NCI-H1105 treated with DMSO at 0.1 percent for 48 hours (cell line): ENCODE measurements at places on chromosomes 6 and 20.

DNA sequence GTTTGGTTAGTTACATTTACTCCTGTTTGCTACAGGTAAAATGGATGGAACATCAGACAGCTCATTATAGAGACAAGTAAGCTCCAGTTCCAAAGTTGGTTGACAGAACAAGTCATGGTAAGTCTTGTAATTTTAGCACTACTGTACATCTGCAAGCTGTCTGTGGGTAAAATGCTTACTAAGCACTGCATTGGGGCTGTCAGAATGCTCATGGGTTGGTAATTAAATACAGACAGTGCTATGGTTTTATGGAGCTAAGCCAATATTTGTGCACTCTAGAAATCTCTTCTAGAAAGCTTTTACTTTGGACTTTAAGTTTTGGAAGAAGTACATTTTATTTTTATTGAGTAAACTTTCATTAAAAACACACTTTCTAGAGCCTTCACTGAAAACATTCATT, 419.2 kb upstream of the MMS22L start:
- no peak for DNase-seq

DNA sequence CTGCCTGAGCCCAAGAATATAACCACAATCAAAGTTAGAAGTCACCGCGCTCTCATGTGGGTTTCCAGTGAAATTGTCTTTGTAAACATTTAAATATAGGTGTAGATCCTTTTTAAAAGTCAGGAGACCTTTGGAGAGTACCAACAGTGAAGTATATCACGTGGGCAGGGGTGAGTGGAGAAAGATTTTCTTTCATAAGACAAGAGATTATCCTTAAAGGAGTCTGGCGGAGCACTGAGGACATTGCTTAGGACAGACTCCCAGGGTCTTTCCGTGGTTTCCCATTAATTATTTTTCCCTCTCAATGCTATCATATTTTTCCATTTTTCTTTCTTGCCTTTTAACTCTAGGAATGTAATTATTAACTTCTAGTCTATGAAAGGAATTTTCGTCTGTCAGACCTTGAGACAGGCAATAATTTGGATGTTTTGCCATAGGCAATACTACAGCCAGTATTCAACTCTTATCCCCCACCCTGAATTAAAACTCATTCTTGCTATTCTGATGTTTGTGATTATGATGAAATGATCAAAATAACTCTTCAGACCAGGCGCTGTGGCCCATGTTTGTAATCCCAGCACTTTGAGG, 31.4 kb downstream of the DCBLD1 start:
- no peak for DNase-seq

DNA sequence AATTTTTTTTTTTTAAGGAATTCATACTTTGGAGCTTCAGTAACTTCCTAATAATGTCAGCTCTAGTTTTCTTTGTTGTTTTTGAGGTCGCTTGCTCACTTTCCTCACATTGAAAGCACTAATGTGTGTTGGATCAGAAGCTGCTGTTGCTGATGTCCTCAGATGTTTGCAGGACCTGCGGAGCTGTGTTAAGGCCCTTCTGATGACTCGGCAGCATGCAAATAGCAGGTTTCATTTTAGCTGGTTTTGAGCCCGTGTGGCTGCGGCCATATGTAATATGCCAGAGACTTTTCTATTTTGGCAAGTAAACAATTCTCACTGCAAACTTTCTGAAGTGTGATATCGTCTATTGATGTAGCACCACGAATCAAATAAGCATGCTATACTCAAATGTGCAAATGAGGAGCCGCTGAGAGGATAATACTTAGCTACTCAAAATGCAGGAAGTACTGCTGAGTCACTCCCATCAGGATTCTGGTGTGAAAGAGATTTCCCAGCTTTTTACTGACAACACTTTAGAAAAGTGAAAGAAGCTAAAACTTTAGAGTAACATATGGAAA, 187.8 kb downstream of the SASH1 start:
- no peak for DNase-seq

- no peak for DNase-seq
Observed at GRCh38 chr6:14713008-14713960, 532.6 kb upstream of the JARID2 start.

- no peak for DNase-seq
Observed at GRCh38 chr20:38190166-38190565, 25.1 kb upstream of the TGM2 start.

DNA sequence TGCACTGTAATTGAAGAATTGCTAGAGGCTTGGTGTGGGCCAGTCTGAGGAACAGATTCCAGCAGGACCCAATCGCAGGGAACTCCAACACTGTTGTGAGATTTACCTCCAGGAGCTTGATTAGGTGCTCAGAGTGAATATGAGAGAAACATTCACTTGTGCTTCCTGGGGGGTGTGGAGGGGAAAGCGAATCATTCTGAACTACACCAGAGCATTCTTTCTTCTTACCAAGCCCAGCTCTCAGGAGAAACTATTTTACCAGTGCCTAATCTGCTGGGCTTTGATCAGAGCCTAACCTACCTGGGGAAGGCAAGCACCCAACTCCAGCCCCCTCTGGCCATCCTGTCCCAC, 7.4 kb upstream of the SIRPB1 start:
- DNase-seq, result no peak

- no peak for DNase-seq
Observed at GRCh38 chr20:47412083-47412482, 55.6 kb upstream of the ZMYND8 start.

- DNase-seq, result peak; percentile 60
Observed at GRCh38 chr6:35736253-35736894, 458 bp upstream of the ARMC12 start.

GRCh38 chr6:31861919-31862343, 690 bp downstream of the NEU1 start:
- no peak for DNase-seq

GRCh38 chr20:62898970-62899632, 27.2 kb downstream of the DIDO1 start:
- DNase-seq, result no peak

DNA sequence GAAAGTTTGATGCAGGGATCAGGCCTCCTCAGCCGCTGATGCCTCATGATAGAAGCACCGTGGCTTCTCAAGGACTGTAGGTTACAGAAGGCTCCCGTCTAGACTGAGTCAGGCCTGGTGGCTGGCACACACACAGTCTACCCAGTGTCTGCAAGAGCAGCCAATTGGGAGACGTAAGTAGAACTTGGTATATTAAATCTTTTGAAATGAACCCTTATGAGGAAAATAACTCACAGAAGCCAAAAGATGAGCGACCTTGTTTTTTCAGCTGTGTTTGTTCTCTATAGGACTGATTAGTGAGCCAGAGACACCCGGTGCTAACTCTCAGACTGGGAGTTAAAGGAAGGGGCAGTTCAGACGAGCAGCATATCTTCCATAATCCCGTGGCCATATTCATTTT, 5.9 kb upstream of the PDE10A start:
- DNase-seq, result no peak

DNA sequence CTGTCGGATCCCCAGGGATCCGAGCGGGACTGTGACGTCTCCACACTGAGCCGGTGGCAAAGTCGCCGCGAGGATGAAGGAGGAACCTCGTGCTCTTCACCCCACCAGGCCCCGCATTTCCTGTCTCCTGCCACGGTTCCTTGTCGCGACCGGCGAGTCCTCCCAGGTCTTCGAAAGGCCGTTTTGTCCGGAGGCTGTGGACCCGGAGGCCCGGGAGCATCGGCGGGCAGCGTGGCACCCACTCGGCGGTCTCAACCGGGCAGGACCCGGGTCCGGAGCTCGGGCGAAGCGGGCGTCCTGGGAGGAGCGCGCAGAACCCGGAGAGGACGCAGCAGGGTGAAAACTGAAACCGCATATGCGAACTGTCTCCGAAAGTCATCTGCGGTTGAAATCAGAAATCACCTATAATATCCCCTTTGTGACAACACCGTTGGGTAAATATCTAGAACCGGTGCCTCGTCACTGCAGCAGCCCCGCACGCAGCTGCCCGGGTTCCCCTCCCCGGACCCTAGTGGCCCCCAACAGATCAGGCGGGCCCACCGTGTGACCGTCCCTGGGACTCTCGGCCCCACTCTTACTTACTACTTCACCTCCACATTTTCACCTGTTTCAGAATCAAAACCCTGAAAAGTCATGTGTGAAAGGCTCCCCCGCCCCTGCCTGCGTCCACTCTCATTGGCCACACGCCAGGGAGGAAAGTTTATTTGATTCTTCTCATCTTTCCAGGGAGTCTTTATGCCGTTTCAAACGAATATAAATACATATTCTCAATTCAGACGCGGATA, 3.1 kb upstream of the ULBP2 start:
- peak; percentile 40 for DNase-seq

GRCh38 chr6:55410674-55411073, 83.4 kb downstream of the GFRAL start:
- DNase-seq, result no peak

DNA sequence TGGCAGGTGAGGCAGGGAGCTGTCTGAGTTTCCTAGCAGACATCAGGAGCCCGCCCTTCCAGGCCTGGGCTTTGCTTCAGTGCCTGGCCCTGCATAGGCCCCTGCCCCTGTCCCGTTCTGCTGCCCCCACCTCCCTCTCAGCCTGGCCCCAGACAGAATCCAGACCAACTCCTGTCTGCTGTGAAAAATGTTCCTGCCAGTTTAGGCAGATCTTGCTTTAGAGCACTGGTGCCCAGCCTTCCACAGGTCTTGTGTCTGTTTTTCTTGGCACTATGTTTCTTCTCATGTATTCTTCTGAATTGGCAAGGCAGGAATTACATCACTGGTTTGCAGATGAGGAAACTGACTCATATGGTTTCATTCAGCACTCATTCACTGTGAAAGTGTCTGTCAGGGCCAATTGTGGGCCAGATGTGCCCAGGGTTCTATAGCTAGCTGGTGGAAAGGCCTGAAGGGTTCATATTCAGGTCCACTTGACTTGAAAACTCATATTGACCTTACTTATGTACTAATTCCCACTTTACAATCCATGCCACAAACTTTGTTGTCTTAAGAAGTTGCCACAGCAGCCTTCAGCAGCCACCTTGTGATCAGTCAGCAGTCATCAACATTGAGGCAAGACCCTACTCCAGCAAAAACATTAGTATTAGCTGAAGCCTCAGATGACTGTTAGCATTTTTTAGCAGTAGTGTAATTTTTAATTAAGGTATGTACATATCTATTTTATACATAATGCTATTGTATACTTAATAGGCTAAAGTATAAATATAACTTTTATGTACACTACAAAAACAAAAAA, 40.5 kb downstream of the HLA-F start:
- no peak for DNase-seq

DNA sequence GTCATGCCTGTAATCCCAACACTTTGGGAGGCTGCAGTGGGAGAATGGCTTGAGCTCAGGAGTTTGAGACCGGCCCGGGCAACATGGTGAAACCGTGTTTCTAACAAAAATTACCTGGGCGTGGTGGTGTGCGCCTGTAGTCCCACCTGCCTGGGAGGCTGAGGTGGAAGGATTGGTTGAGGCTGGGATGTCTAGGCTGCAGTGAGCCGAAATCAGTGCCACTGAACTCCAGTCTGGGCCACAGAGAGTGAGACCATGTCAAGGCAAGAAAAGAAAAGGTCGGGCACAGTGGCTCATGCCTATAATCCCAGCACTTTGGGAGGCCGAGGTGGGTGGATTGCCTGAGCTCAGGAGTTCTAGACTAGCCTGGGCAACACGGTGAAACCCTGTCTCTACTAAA, 8.2 kb upstream of the BCAS4 start:
- DNase-seq, result no peak

GRCh38 chr20:51125105-51125504, 102.2 kb upstream of the KCNG1 start:
- no peak for DNase-seq

GRCh38 chr6:18148304-18149025, 6.4 kb downstream of the TPMT start:
- no peak for DNase-seq

- DNase-seq, result no peak
Observed at GRCh38 chr20:57387945-57388371, 3.2 kb upstream of the RBM38 start.

GRCh38 chr6:165077876-165078275, 231.5 kb downstream of the C6orf118 start:
- no peak for DNase-seq

DNA sequence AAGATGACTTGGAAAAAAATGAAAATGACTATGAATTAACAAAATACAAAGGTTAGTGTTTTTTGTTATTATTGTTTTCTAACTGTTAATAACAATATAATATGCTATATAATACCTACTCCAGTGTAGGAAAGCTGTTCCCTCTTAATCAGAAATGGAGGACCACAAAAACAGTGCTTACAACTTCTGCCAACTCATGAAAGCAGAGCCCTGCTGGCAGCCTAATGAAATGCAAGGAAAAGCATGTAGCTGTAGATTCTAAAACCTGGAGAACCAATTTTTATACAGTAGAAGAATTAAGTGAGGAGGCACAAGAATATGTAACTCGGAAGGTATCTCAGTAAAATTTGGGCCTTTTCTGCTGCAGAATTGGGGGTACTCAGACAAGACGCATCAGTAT, 29.4 kb downstream of the PHIP start:
- peak; percentile 10 for DNase-seq

GRCh38 chr20:43642548-43642947, 24.4 kb upstream of the MYBL2 start:
- no peak for DNase-seq

GRCh38 chr6:63543001-63543400, 29.3 kb upstream of the LOC128125822 start:
- no peak for DNase-seq

- DNase-seq, result no peak
Observed at GRCh38 chr6:7636151-7636550, 46.2 kb downstream of the SNRNP48 start.

- no peak for DNase-seq
Observed at GRCh38 chr6:146246028-146246427, 217.2 kb downstream of the GRM1 start.

- no peak for DNase-seq
Observed at GRCh38 chr20:12947691-12948090, 61.1 kb upstream of the SPTLC3 start.

DNA sequence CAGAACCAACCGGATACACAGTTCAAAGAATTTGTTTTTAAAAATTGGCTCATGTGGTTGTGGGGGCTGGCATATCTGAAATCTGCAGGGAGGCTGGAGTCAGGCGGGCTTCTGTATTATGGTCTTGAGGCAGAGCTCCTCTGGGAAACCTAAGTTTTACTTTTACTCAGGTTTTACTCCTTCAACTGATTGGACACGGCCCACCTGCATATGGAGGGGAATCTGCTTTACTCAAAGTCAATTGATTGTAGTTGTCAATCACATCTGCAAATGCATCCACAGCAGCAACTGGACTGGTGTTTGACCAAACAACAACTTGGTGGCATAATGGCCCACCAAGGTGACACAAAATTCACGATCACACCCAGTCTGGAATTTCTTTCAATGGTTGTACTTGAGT, 103.4 kb downstream of the ERMARD start:
- no peak for DNase-seq

- DNase-seq, result no peak
Observed at GRCh38 chr6:26309731-26310142, 55.3 kb upstream of the BTN3A2 start.
